Activated T-cell treated with anti-CD3 and anti-CD28 coated beads, Interleukin-2, amount 50 U/mL, for 72 hours (primary cell): ENCODE measurements at places on chromosomes 7 and 10. TPM values are rescaled to one million over a fixed set of nuclear protein-coding genes. Genes with fewer than 3 reads are reported as not detected.

GRCh38 chr10:4407783-4408182 lies 418.2 kb upstream of the AKR1E2 start:
- no peak for DNase-seq

DNA sequence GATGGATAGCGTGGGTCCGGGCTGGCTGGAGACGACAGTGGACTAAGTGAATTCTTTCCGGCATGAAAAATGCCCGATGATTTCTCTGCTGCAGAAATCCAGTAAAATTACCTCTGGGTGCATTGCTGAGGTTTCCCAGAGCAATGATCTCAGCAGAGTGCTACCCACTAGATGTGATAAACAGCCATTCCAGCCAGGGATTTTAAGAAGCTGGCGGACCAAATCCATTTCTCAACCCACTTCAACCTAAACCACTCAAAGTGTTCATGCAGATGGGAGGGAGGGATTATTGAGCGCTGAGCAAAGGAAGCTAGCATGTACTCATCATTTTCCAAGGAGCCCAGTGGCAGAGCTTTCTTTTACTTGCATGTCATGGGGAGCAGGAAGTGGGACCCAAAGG lies 116.7 kb downstream of the PRKCQ start:
- DNase-seq, result no peak

GRCh38 chr7:85765698-85766298 lies 578.9 kb upstream of the SEMA3D start:
- DNase-seq, result no peak

DNA sequence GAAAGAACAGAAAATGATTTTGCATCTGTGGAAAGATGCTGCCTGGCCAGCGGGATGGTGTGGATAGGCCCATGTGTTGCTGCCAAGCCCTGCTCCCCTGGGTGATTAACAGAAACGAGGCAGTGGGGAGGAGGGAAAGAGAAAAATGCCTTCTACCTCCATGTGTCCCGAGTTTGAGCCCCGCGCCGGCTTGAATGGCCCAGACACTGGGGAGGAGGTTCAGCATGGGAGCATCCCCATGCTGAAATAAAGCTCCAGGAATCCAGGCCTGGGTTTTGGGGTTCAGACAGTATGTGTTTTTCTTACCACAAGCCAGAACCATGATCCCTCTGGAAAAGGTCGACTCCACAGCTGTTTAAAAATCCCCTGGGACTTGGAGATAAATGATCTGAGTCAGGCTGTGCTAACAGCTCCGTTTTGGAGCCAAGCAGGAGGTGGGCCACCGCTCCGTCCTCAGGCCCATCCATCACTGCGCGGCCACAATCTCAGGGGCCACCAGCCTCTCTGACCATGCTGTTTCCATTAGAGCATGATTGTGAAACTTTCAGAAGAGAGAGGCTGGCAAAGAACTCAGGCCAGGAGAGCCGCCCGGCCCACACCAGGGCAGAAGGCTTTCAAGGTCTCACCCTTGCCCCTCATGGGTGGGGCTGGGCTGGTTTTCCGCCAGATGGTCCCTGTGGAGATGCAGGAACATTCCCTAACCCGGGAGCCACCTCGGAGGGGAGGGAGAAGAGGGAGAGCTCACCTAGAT lies 299.7 kb downstream of the ZEB1 start:
- DNase-seq, result no peak

DNA sequence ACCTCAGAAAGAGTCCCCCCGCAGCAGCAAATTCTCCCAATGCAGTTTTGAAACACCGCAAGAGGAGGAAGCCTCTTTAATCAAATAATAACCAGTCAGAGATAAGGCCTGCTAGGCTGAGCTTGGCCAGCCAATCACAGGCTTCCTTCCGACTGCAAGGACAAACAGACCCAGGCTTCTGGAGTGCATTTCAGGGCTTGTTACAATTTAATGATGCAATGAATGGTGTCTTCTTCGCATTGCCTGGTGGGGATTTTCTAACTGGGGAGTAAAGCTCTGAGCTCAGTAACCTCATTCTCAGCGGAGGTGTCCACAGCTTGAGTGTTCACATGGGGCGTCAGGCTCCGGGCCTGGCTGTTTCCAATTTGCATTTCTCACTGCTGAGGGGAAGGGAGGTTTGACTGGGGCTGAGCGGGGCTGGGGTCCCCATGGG lies 31.8 kb upstream of the GPAM start:
- DNase-seq, result no peak

DNA sequence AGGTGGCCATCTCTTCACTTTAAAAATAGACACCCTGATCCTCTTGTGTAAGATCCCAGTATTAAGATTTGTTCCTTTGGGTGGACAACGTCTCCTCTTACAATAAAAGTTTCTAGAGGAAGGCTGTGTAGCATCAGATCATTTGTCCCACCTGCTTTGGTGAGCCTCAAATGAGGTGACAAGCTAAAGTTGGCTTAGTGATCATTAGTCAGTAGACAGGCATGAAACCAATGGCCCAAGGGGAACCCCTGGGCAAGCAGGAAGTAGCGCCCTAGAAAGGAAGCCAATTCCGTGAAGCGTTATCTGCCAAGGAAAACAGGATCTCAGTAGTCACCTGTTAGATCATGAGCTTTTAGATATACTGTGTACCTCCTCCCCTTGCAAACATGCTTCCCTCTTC lies 66.8 kb downstream of the PCGF5 start:
- no peak for DNase-seq

DNA sequence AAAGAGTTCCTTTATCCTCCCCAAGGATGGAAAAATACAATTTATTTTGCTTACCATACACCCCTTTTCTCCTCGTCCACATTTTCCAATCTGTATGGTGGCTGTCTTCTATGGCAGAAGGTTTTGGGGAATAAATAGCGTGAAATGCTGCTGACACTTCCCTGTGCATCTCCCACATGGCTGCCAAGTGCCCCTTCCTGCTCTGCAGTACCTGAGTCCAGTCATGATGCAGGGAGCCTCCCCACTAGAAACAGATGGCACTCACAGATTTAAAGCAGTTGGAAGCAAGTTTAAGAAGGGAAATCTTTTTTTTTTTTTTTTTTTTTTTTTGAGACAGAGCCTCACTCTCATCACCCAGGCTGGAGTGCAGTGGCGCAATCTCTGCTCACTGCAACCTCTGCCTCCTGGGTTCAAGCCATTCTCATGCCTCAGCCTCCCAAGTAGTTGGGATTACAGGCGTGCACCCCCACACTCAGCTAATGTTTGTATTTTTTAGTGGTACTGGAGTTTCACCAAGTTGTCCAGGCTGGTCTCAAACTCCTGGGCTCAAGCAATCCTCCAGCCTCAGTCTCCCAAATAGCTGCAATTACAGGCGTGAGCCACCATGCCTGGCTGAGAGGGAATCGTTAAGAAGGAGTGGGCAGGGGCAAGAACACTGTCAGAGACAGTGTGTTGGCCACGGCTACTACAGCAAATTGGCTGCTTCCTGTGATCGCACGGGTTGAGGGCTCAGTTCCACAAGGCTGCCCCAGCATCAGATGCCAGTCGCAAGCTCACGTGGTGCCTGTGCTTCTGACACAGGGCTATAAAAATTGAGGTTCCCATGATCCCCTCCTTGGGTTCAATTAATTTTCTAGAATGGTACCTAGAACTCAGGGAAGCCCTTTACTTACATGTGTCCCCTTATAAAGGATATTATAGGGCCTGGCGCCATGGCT lies 5.3 kb upstream of the PILRA start:
- no peak for DNase-seq

DNA sequence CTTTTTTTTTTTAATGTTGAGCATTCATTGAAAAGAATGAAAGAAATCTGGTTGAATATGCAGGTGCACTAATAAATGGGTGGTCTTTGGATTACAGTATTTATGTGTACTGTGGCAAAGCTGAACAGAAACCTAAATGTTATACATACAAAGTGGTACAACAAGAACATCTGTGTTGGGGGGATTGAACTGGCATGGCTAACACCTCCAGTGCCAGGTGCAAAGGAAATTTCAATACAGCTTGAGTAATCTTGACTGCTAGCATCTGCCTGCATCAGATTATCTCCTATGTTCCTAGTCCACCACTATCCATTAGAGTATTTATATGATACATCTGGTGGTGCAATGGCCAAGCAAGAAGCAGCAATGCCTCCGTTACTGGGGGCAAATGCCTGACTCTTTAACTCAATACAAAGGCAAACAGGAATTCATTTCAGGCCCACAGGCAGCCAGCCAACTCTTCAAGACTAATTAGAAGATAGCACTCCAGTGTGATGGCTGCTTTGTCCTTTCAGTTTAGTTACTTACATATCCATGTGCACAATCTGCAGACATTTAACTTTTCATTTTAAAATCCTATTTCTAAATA lies 220.5 kb upstream of the ETV1 start:
- no peak for DNase-seq

GRCh38 chr7:50497968-50498367 lies 47.8 kb upstream of the FIGNL1 start:
- DNase-seq, result no peak

GRCh38 chr7:497946-498655 lies 21.5 kb downstream of the PDGFA start:
- DNase-seq, result no peak

GRCh38 chr7:79787623-79788022 lies 334.2 kb upstream of the MAGI2 start:
- no peak for DNase-seq

DNA sequence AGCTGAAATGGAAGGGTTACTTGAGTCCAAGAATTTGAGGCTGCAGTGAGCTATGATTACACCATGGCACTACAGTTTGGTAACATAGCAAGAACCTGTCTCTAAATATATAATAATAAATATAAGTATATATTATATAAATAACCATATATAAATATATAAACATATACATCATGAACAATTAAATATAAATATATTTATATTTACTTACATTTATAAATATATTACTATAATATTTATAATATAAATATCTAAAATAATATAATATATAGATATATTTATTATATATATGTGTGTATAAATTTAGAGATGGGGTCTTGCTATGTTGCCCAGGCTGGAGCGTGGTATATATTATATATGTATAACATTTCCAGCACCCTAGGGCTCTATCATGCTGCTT lies 42.4 kb upstream of the LYZL1 start:
- DNase-seq, result no peak

GRCh38 chr7:25949736-25950487 lies 202.1 kb upstream of the NFE2L3 start:
- no peak for DNase-seq

GRCh38 chr10:12448729-12449391 lies 99.5 kb downstream of the CAMK1D start:
- DNase-seq, result peak; percentile 83

DNA sequence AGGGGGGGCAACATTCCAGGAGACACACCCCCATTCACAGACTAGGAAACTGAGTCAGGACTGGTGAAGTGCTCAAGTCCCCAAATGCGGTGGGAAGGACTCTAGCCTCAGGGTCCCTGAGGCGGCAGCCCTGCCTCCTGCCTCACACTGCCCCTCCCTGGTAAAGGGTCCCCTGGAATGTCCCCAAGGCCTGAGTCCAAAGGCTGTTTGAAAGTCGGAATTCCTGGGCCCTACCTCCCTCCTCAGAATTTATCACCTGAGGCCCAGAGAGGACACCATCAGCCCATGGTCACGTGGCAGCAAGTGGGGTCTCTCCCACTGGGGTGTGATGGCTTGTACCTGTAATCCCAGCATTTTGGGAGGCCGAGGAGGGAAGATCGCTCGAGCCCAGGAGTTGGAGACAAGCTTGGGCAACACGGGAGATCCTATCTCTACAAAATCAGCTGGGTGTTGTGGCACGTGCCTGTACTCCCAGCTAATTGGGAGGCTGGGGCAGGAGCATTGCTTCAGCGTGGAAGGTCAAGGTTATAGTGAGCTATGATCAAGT lies 110.3 kb upstream of the TNRC18 start:
- DNase-seq, result no peak

The VWA2 gene
- not detected for total RNA-seq

The EEF1AKMT2 gene
- total RNA-seq, result 29.4 TPM

The RNF32 gene
- total RNA-seq, result 3.1 TPM

The EZH2 gene
- total RNA-seq, result 117 TPM

The RADIL gene
- 0.50 TPM for total RNA-seq

The LIPA gene
- total RNA-seq, result 21.3 TPM
